Stimulated activated CD4-positive, alpha-beta T cell treated with anti-CD3 and anti-CD28 coated beads, Interleukin-15, amount 100 ng/mL, for 1 hour (primary cell): ENCODE measurements at places on chromosomes 16 and 17.
A peak's percentile ranks its signal among the peaks of the same experiment; 100 is the strongest.

GRCh38 chr16:6483469-6484033 lies 849.1 kb upstream of the RBFOX1 start:
- DNase-seq, result no peak

- no peak for DNase-seq
These were observed 75.3 kb downstream of the MRTFB start for GRCh38 chr16:14146445-14146844.

DNA sequence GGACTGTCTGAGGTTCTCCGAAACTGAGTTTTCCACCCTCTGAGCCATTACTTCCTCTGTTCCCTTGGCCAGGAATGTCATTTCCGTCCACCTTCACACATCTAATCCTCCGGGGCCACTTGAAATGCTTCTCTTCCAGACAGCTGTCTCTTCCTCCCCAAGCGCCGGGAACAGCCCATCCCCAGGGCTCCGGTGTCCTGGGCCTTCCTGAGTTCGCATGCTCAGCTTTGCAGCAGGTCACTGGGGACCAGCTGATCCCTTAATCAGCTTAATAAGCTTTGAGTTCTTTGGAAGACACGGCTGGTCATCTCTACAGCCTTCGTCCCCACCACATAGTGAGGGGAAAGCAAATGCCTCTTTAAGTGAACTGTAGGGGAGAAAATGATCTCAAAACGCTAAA lies 123.4 kb downstream of the DYNLRB2 start:
- DNase-seq, result no peak

- no peak for DNase-seq
These were observed 190.0 kb downstream of the FOXL1 start for GRCh38 chr16:86768228-86768791.

- no peak for DNase-seq
These were observed 247.5 kb downstream of the CDH13 start for GRCh38 chr16:82874271-82874670.

GRCh38 chr16:48014349-48015135 lies 141.3 kb downstream of the ABCC12 start:
- DNase-seq, result no peak

DNA sequence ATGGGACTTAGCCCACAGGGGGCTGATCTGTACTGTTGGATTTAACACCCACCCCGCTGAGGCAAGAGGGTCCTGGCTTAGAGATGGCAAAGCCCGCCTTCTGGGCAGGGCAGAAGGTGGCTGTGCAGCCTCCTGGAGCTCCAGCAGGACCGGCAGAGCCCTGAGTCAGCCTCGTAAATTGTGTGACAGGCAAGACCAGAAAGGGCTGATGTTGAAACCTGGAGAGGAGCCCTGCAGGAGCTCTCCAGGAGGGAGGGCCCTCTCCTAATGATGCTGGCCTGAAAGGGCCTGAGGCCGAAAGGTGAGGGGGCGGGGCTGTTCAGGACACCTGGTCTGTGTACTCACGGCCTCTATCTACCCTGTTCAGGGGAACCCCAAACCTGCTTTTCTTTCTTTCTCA lies 22.5 kb upstream of the MYO15B start:
- no peak for DNase-seq

DNA sequence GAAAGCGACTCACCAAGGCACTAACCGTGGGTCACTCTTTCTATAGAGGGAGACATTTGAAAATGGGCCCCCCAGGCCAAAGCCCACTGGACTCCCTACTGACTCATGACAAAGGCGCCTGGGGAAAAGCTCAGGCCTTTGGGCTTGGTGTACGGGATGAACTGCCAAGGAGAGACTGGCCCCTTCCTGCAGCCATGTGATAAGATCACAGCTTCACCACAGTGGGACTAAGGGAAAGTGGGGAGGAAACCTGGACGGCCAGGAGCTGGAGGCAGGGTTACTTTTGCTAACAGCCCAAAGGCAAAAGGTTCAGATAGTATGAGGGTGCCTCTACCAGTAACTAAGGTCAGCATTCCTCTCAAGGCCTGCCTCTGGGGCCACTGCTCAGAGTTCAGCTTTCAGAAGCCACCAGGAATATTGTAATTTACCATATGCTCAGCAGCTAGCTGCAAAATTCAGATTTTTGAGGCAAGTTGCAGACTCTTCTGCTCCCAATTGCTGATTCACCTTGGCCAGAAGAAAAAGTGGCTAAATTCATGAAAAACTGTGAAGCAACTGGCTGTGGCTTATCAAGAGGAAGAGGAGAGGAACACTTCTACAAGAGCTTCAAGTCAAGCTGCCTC lies 37.1 kb upstream of the SLC25A19 start:
- DNase-seq, result no peak

DNA sequence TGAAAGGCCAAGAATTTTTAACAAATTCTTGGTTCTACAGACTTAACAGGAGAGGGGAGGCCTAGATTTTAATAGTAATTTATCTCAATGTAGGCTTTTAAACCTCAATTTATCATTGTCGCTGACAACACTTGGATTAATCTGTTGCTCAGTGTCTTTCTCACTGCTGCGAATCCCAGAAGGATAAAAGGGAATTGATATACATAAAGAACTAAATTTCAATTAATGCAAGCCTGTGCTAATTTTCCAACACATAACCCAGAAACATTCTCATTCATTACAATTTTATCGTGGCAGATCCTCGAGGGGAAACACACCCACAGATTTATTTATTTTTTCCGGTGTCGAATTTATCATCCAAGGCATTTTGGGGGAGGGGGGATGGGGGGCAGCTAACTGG lies 98.1 kb downstream of the WSCD1 start:
- DNase-seq, result no peak

DNA sequence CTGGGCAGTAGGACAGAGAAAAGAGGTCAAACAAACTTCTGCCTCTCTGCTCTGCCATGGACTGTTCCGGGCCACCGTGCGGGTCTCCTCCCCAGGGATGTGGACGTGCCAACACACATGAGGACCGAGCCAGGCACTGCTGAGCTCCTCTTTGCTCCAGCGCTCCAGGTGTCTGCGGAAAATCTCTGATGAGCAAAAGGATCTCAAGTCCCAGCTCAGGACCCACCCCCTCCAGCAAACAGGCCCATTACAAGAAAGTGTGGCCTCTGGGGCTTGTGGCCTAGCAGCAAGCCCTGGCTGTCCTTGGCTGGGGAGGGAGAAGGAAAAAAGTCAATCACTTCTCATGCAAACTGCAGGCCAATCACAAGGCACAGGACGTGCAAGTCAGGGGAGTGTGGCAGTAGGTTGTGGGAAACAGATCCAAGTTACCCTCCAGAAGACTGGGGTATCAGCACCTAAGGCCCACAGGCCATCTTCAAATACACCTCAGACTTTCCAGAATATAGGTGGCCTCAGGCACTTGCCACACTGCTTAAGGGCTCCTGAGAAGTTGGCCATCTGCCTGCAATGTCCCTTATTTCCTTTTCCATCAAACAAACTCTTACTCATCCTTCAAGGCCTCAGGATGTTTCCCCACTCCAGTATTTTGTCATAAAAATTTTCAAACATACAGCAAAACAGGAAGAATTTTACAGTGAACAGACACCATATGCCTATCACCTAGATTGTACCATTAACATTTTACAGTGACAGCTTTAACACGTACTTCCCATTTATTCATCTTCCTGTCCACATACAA lies 36.0 kb upstream of the SREBF1 start:
- no peak for DNase-seq

DNA sequence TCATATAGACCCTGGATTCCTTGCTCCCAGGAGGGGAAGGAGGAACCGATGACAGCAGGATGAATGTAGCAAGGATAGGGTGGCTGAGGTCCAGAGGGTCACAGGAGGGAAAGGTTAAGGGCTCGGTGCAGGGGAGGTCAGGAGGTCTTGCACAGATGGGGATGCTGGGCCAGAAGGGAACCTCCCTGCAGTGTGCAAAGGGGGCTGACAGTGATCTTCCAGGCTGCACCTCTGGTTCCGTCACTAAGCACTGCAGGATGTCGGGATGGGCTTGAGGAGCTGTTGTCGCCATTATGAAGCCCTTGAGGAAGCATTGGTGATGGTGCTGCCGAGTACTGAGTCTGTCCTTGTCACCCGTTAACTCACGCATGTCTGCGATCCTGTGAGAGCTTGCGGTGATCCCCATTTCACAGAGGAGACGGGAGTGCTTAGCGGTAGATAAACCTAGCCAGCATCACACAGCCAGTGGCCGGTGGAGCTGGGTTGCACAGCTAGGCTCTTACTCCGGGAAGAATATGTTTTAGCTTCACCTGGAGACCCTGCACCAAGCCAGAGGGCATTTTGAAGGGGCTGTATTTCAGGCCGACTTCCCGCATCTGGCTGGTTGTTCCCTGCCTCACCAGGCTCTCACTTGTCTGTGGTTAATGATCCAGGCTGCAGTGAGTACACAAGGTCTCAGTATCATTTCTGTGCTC lies 120.4 kb downstream of the SNX29 start:
- no peak for DNase-seq

- DNase-seq, result no peak
These were observed 24.2 kb downstream of the SLC12A3 start for GRCh38 chr16:56889206-56889605.

DNA sequence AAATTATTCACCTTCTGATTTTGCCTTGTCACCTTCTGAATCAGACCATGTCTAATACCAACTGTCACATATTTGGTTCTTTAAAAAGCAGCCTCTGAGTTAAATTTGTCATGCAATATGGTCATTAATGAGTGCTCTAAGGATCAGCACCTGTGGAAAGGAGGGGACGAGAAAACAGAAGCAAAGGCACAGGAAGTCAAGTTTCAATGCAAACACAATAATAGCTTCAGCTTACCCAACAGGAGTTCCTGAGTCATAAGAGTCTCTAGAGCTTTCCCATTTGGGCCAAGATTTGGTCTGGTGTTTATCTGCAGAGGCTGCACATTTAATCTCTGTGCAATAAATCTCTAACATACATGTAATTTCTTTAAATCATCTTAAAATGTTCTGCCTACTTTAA lies 889.8 kb downstream of the CDH8 start:
- no peak for DNase-seq

- no peak for DNase-seq
These were observed 93.5 kb downstream of the PRKCB start for GRCh38 chr16:23929237-23929636.

- DNase-seq, result peak; percentile 15
These were observed 155.6 kb upstream of the PLCG2 start for GRCh38 chr16:81623365-81624102.

DNA sequence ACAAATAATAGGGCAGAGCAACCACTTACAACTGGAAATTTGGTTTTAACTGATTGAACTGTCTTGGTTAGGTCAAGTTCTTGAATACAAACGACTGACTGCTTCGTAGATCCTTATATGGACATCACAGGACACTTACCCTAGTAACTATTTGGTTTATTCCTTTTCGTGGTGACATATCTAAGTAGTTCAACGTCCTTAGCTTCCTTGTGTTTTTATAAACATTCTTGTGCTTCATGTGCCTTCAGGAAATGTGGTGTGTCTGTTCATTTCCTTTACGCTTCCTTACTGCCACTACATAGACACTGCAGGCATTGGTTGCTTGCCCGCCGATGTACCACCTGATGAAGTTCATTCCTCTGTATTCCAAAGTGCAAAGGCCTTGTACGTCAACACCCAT lies 59.3 kb downstream of the USP10 start:
- no peak for DNase-seq

DNA sequence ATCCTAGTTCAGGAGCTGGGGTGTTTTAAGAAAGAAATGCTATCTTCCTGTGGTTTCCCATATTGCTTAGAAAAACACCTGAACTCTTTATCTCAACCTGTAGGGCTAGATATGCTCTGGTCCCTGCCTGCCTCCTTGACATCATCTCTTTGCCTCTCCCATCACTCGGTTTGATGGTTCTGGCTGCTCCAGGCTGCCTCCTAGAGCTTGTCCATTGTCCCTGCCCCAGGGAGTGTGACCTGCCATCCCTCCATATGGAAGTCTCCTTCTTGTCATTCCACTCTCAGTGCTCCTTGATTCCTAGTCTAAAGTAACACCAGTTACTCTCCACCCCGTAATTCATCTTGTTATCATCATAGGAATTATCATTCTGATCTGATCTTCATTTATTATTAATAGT lies 369.0 kb upstream of the EEF2KMT start:
- DNase-seq, result no peak

GRCh38 chr17:64575431-64575830 lies 68.7 kb downstream of the CEP95 start:
- DNase-seq, result no peak

GRCh38 chr16:69711115-69711740 lies 15.1 kb downstream of the NQO1 start:
- DNase-seq, result no peak

DNA sequence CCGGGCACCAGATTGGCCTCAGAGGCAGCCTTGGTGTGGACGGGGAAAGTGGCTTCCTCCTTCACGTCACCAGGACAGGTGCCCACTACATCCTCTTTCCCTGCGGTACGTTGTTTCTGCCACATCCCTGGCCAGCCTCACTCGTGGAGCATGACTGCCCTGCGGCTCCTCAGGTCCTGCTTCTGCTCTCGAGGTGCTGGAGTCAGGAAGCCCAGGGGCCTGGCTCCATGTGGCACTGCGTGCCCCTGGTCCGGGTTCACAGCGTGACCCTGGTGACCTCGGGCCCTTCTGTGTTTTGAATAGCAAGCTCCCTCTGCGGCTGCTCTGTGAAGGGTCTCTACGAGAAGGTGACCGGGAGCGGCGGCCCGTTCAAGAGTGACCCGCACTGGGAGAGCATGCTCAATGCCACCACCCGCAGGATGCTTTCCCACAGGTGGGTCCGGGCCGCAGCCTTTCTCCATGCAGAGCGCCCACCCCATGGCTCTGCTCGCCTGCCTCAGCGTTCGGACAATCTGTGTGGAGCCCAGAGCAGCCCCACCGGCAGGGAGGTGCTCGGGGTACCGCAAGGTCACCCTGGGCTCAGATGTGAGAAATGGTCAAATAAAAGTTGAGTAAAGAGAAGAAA lies 13.5 kb downstream of the RGS11 start:
- no peak for DNase-seq

DNA sequence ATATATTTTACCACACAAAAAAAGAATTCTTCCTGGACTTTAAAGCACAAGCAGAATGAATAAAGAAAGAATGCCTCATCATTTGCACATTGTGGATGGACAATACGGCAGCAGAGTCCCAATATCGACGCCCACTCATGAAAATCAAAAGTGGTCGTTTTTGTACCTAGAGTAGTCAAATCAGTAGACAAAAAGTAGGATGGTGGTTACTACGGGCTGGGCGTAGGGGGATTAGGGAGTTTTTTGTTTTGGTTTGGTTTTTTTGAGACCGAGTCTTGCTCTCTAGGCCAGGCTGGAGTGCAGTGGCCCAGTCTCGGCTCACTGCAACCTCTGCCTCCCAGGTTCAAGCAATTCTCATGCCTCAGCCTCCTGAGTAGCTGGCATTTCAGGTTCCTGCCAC lies 8.6 kb upstream of the CENPV start:
- DNase-seq, result no peak

- DNase-seq, result no peak
These were observed 95.6 kb upstream of the HLF start for GRCh38 chr17:55168958-55169687.

- DNase-seq, result no peak
These were observed 227.3 kb upstream of the RPL38 start for GRCh38 chr17:73976147-73976546.

DNA sequence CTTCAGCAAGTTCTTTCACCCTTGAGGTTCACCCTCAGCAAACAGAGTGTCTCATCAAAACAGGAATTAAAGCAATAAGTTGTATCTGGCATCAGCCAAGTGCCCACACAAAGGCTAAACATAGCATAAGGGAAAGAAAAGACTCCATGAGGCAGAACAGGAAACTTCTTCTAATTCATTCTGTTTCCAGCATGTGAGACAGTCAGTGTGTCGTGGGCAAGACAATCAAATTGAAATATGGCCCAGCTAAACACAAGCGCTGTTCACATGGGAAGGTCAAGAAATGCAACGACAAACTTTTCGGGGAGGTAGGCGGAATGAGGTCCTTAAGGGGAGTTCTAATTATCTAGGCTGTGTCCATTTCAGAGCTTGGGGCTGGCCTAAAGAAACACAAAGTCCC lies 393.4 kb downstream of the HAPSTR1 start:
- DNase-seq, result no peak
